Testis (tissue), 5 donors: ENCODE measurements at places on chromosomes 4 and X. TPM values are rescaled to one million over a fixed set of nuclear protein-coding genes. Genes with fewer than 3 reads are reported as not detected.

PGM2 gene
- 29.1 TPM for total RNA-seq

GRCh38 chr4:144589512-144589911 lies 56.4 kb upstream of the HHIP start:
- no peaks in the 10 kb centered on the region for H3K27me3 ChIP-seq
- H3K36me3 ChIP-seq: no peaks in the 10 kb centered on the region

DNA sequence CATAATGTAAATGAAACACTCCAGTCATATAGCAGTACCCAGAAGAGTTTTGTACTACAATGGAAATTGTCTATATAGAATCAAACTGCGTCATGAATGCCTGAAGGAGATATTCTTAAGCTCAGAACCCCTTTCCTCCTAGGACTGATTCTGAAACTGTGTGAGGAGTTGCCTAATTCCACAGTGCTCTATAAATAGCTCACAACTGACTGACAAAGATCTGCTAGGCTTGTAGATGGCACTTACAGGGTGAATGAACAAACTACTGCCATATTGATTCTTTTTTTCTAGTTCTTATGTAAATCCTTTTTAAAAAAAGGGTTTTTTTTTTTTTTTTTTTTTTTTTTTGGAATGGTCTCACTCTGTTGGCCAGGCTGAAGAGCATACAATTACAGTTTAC lies 30.1 kb upstream of the UGT2B17 start:
- no peak overlapping the region for H3K4me3 ChIP-seq
- no peaks in the 10 kb centered on the region for H3K4me1 ChIP-seq
- H3K27me3 ChIP-seq: no peaks in the 10 kb centered on the region
- H3K36me3 ChIP-seq: no peaks in the 10 kb centered on the region
- DNase-seq: no peak

DNA sequence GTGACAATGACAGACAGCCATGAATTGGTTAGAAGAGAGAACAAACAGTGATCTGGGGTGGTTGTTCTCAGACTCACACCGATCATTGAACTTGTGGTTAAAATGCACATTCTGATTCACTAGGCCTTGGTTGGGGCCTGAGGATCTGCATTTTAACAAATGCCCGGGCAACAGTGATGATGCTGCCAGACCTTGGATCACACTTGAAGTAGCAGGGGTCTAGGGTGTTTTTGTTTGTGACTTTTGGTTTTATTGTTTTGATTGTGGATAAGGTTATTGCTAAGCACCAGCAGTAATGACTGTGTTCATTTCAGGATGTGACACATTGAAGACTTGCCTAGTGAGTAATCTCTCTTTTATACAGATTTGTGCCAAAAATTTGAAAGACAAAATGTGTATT lies 36.5 kb downstream of the TXLNG start:
- DNase-seq: no peak
- no peak overlapping the region for H3K27ac ChIP-seq
- peaks cover 5% of the 10 kb centered on the region for H3K4me1 ChIP-seq
- H3K4me3 ChIP-seq: no peak overlapping the region
- no peaks in the 10 kb centered on the region for H3K27me3 ChIP-seq

DNA sequence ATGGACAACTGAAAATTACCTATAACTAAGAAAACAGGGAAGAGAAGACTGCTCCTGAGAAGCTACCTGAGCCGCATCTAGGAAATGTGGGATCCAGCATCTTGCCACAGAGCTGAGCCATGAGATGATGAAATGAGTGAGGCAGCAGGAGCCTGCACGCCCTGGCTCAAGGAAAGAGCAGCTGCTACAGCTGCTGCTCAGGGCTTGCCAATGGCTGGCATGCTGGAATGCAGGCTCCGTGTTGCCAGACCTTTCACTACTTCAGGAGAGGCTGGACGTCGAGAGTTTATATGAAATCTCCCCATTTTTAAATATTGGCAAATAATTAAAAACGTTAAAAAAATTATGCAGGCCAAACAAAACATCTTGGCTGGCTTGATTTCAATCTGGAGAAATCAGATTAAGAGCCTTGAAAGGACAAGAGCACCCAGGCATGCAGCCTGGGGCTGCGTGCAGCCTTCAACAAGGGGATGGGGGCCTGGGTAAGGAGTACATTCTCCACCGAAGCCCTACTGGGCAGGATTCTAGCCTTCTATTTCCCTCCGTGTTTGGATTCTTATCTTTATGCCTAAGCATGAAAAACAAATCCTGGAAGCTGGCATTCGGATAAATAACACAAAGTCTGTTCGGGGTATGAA lies 227.6 kb downstream of the NR3C2 start:
- H3K27me3 ChIP-seq: no peaks in the 10 kb centered on the region
- DNase-seq: no peak
- H3K36me3 ChIP-seq: no peaks in the 10 kb centered on the region
- no peak overlapping the region for H3K27ac ChIP-seq
- no peak overlapping the region for H3K4me3 ChIP-seq

AMOT gene
- total RNA-seq: 14.9 TPM

- no peak overlapping the region for H3K4me3 ChIP-seq
- no peaks in the 10 kb centered on the region for H3K27me3 ChIP-seq
- H3K4me1 ChIP-seq: no peaks in the 10 kb centered on the region
- no peak overlapping the region for H3K27ac ChIP-seq
- no peaks in the 10 kb centered on the region for H3K36me3 ChIP-seq
Measured at GRCh38 chrX:39162322-39162735, 361.1 kb downstream of the MID1IP1 start.

TMA16 gene
- 33.0 TPM for total RNA-seq

- no peaks in the 10 kb centered on the region for H3K27me3 ChIP-seq
- no peak overlapping the region for H3K27ac ChIP-seq
- H3K36me3 ChIP-seq: no peaks in the 10 kb centered on the region
- no peaks in the 10 kb centered on the region for H3K4me1 ChIP-seq
Measured at GRCh38 chr4:108203377-108203776, 34.6 kb upstream of the LEF1 start.

- no peaks in the 10 kb centered on the region for H3K27me3 ChIP-seq
- H3K27ac ChIP-seq: no peak overlapping the region
- H3K4me3 ChIP-seq: no peak overlapping the region
- peak; percentile 30 for DNase-seq
Measured at GRCh38 chr4:149896432-149896831, 80.8 kb upstream of the IQCM start.

PABPC1L2A gene
- 1.5 TPM for total RNA-seq

- no peak overlapping the region for H3K4me3 ChIP-seq
- DNase-seq: no peak
- H3K36me3 ChIP-seq: no peaks in the 10 kb centered on the region
- no peak overlapping the region for H3K27ac ChIP-seq
Measured at GRCh38 chrX:155968791-155969190, 28.7 kb upstream of the IL9R start.

SULT1B1 gene
- 0.31 TPM for total RNA-seq

GRCh38 chrX:72124540-72125201 lies 7.0 kb downstream of the RTL5 start:
- peaks cover 12% of the 10 kb centered on the region for H3K4me1 ChIP-seq
- no peaks in the 10 kb centered on the region for H3K27me3 ChIP-seq
- no peak overlapping the region for H3K27ac ChIP-seq
- no peak overlapping the region for H3K4me3 ChIP-seq
- no peak for DNase-seq

SUPT20HL2 gene
- 17.0 TPM for total RNA-seq

DNA sequence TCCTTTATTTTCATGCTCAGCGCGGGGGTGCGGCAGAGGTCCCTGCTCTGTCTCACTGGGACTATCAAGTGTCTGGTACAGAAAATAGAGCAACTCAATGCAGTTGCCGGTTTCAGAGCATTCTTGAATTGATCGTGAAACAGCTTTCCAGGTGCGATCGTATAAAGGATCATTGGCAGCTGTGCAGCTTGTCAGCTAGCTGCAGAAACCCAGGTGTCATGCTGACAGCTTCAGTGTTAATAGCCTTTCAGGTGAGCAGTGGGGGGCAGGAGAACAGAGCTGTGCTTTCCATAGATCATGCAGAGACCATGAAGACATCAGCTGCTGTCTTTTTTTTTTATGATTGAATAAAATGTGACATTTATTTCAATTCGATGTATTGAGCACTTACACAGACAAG lies 583.9 kb downstream of the NLGN4X start:
- DNase-seq: no peak
- no peak overlapping the region for H3K4me3 ChIP-seq
- H3K4me1 ChIP-seq: no peaks in the 10 kb centered on the region
- no peaks in the 10 kb centered on the region for H3K27me3 ChIP-seq

DNA sequence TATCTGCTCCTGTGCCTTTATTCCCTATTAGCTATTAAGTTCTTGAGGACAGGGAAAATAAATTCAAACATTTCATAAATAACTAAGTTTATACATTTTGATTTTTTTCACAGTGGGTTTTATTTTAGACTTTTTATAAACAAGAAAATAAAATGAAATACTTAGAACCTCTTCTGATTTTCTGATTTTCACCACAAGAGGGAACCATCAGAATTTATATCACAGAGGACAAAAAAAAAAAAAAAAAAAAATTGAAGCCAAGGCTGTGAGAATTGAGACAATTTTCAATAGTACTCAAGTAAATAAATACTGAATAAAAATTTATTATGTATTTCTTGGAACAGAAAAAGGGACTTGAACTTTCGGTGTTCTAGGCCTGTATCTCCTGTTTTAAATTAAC lies 288.1 kb downstream of the SH3BGRL start:
- no peaks in the 10 kb centered on the region for H3K27me3 ChIP-seq
- no peak overlapping the region for H3K4me3 ChIP-seq
- no peak overlapping the region for H3K27ac ChIP-seq
- H3K36me3 ChIP-seq: no peaks in the 10 kb centered on the region
- H3K4me1 ChIP-seq: no peaks in the 10 kb centered on the region

DNA sequence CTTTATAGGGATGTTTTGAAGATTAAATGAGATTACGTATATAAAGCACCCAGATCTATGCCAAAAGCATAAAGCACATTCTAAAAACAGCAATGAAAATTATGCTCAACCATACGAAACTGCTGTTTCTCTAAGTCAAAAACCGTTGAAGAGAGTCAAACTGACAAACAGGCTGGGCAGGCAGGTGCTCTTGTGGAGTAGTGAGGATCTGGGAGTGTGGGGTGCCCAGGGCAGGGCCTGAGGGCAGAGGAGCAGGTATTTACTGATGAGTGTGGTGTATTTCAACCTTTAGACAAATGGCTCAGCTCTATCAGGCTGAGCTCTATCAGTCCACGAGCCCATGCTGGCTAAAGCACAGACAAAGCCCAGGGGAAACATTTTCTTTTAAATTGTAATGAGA lies 40.4 kb downstream of the RELL1 start:
- H3K27ac ChIP-seq: no peak overlapping the region
- no peaks in the 10 kb centered on the region for H3K4me1 ChIP-seq
- H3K36me3 ChIP-seq: no peaks in the 10 kb centered on the region
- no peaks in the 10 kb centered on the region for H3K27me3 ChIP-seq
- H3K4me3 ChIP-seq: no peak overlapping the region

DNA sequence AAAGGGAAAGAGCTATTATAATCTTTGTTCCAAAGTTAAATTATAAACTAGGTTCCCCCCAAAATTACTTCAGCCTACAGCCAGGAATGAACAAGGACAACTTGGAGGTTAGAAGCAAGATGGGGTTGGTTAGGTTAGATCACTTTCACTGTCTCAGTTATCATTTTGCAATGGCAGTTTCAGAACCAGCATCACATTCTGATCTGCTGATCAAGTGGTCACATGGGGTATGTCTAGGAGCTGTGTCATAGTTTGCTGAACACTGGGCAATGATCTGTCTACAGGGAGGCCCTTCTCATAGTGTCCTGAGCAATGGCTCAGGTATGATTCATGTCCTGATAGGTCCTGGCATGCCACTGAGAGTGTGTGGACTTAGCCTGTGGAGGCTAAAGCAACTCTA lies 41.6 kb upstream of the XIAP start:
- H3K27ac ChIP-seq: no peak overlapping the region
- no peak for DNase-seq
- H3K4me3 ChIP-seq: no peak overlapping the region
- no peaks in the 10 kb centered on the region for H3K27me3 ChIP-seq
- no peaks in the 10 kb centered on the region for H3K4me1 ChIP-seq

- H3K4me1 ChIP-seq: peaks cover 2% of the 10 kb centered on the region
- no peaks in the 10 kb centered on the region for H3K36me3 ChIP-seq
- no peak overlapping the region for H3K27ac ChIP-seq
- DNase-seq: no peak
- H3K4me3 ChIP-seq: no peak overlapping the region
Measured at GRCh38 chrX:41105005-41105404, 19.8 kb downstream of the USP9X start.

CT45A8 gene
- not detected for total RNA-seq

RNF175 gene
- 0.99 TPM for total RNA-seq

CAPN6 gene
- total RNA-seq: 2.8 TPM

GRCh38 chrX:72018277-72019112 lies 107.8 kb downstream of the NHSL2 start:
- H3K4me1 ChIP-seq: peaks cover 2% of the 10 kb centered on the region
- no peaks in the 10 kb centered on the region for H3K27me3 ChIP-seq
- no peak overlapping the region for H3K27ac ChIP-seq
- H3K4me3 ChIP-seq: no peak overlapping the region
- peak; percentile 81 for DNase-seq

TLR10 gene
- total RNA-seq: 0.06 TPM

- H3K27ac ChIP-seq: no peak overlapping the region
- DNase-seq: no peak
- no peaks in the 10 kb centered on the region for H3K36me3 ChIP-seq
- H3K4me3 ChIP-seq: no peak overlapping the region
- no peaks in the 10 kb centered on the region for H3K27me3 ChIP-seq
Measured at GRCh38 chr4:172776203-172776861, 392.3 kb upstream of the GALNT7 start.
